ENCODE measurements at places on chromosomes 6 and 20.

- DNase-seq = no peak
These were observed 234.5 kb upstream of the ZNF217 start for GRCh38 chr20:53828088-53828681.

DNA sequence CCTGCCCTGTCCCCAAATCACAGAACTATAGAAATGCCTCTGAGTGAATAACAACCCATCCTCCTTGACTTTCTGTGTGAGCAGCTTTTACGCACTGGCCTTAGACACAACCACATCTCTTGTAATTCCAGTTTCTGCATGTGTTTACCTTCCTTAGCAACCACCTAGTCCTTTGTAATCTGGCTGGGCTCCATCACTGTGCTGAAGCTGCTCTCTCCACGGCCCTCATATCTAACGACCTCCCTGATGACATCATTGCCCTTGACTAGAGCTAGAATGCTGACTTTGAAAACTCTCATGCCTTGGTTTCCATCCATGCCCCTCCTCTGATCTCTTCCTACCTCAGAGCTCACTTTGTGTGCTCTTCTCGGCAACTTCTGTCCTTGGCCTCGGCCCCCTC lies 30.5 kb upstream of the GLP1R start:
- no peak for DNase-seq

- DNase-seq = no peak
These were observed 4.2 kb upstream of the TFAP2A start for GRCh38 chr6:10418862-10419748.

DNA sequence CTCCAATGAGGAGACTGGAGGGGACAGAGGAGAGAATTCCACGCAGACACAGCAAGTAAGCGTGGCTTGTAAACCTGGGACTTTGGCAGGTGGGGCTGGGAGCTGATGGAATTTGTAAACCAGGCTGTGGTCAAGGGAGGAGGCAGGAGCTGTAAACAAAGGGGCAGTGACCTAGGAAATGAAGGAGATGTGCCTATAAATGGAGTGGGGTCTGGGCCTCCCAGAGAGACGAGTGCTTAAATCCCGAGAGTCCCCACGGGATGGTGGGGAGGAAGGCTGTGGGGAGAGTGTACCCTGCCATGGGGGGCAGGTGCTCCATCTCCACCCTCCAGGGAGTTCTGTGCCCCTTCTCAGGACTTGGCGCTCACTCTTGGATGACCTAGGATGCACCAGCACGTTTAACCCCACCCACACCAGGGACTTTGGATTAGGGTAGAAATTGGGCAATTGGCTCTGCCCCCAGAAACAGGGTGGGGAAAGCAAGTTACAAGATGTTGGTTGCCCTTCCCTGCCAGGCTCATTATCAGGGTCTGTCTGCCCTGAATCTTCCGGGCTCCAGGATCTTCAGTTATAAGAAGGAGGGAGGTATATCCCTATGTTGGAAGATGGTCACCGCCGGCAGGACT lies 4.0 kb upstream of the DHX16 start:
- DNase-seq = no peak

DNA sequence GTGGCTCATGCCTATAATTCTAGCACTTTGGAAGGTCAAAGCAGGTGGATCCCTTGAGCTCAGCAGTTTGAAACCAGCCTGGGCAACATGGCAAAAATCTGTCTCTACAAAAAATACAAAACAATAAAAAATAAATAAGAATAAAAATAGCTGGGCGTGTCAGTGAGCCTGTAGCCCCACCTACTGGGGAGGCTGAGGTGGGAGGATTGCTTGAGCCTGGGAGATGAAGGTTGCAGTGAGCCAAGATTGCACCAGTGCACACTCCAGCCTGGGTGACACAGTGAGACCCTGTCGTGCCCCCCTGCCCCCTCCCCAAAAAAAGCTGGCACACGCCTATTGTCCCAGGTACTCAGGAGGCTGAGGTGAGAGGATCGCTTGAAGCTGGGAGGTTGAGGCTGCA lies 35.1 kb upstream of the SRPK1 start:
- no peak for DNase-seq

GRCh38 chr20:50460115-50460607 lies 50.0 kb upstream of the PTPN1 start:
- DNase-seq = no peak

GRCh38 chr6:32865724-32866443 lies 11.9 kb downstream of the PSMB9 start:
- no peak for DNase-seq

GRCh38 chr6:28311139-28311823 lies 24.7 kb downstream of the ZSCAN31 start:
- no peak for DNase-seq

- DNase-seq = no peak
These were observed 245.1 kb downstream of the FOXA2 start for GRCh38 chr20:22339091-22339881.

DNA sequence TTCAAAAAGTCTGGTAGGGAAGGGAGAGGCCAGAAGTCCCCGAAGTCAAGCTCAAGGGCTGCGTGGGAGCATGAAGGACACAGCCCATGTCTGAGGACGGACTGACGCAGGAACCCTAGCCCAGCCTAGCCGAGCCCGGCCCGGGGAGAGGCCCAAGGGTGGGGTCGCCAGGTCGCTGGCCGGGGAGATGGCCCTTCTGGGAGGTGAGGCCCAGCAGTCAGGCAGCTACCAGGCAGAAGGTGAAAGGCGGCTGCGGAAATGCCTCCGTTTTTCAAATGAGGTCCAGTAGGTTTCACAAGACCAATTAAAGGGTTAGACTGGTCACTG lies 44.6 kb downstream of the WDR27 start:
- DNase-seq = no peak

DNA sequence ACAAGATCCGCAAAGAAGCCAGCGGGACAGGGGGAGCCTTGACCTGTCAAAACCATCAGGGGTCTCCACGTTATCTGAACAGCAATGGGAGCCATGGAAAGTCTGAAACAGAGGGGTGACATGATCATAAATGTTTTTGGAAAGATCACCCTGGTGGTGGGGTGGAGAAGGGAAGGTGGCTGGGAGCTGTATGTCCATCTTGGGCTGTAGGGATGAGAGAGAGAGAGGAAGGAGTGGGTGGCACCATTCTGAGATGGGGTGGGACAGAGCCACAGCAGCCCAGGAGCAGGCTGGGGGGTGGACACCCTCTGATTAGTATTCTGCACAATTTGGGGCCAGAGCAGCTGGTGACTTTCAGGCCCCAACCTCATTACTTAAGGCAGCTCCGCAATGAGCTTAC lies 30.1 kb downstream of the ANKRD60 start:
- no peak for DNase-seq

DNA sequence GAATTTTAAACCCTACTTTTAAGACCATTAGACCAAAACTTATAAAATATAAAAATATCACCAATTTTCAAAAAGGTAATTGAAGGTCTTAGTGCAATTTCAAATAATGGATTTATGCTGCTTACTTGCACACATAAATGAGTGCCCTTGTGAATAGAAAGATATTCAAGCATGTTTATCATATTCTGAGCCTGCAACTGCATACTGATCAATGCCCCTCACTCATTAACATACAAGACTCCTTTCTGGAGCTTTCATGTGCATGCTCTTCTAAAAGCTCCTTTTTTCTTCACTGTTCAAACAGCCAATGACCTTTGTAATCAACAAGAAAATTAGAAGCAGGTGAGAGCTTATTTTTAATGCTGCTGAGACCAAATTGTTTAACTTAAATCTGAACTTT lies 1139.3 kb downstream of the HACE1 start:
- no peak for DNase-seq

DNA sequence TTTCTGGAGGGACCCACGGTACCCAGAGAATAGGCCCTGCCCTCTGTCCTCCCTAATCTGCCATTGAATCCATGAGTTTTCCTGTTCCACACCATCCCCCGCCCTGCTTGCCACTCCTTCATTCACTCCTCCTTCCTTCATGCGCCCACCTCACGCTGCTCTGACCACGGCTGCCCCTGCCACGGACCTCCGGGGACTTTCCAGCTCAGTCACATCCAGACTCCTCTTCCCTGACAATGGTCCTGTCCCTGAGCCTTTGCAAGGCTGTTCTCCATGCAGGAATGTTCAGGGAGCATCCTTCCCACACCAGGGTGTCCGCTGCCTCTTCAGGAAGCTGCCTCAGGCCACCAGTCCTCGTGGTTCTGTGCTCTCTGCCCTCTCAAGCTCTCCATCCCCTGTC lies 25.9 kb downstream of the GLP1R start:
- no peak for DNase-seq

- DNase-seq = no peak
These were observed 110.9 kb downstream of the HFE start for GRCh38 chr6:26197933-26198721.

DNA sequence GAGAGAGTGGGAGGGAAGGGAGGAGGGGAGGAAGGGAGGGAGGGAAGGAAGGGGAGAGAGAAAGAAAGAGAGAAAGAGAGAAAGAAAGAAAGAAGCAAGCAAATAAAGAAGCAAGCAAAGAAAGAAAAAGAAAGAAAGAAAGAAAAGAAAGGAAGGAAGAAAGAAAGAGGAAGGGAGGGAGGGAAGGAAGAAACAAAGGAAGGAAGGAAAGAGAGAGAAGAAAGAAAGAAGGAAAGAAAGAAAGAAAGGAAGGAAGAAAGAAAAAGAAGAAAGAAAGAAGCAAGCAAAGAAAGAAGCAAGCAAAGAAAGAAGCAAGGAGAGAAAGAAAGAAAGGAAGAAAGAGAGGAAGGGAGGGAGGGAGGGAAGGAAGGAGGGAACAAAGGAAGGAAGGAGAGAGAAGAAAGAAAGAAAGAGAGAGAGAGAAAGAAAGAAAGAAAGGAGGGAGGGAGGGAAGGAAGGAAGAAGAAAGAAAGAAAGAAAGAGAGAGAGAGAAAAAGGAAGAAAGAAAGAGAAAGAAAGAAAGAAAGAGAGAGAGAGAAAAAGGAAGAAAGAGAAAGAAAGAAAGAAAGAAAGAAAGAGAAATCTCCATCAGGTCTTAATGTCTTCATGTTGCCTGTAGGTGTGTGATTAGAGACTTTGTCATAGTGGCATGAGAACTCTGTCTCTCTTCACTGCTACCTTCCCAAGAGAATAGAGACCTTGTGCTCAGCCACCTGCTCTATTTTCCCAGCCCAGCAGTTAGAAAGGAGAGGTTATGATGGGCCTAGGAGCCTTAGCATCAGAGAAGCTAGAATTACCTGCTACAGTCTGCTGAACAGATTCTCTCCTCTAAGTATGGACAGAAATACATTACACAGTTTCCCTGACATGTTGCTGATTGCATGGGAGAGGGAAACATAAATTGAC lies 5.0 kb downstream of the SEMG1 start:
- DNase-seq = no peak

GRCh38 chr6:149202952-149203351 lies 114.6 kb upstream of the TAB2 start:
- DNase-seq = no peak

DNA sequence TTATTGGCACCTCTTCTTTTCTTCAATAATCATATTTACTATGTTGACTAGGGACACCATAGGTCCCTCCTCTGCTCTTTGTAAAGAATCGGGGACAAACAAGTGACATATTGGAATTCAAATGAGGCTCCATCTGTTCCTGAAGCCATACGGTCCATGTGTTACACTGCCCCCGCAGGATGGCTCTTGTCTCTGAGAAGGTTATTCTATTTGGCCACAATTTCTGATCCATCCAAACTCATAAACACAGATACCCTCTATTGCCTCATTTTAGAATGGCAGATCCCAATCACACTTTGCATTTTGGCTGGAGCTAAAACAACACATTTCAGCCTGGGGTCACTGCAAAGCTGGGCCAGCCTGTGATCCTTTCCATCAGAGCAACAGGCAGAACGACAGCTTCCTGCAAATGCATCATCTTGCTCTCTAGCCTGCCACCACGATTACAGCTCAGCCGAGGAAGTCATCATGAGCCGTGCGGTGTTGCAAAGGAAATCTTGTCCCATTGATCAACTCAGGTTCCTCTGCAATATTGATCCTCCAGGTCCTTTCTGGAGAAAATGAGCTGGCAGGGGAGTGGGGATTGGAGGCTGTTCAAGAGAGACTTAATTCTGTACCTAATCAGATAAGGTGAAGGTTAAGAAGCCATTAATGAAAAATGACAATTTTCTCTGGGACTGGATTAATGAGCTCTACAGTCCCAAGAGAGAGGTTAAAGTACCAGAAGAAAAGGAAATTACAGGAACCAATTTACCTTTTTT lies 73.1 kb downstream of the AGPAT4 start:
- DNase-seq = no peak

DNA sequence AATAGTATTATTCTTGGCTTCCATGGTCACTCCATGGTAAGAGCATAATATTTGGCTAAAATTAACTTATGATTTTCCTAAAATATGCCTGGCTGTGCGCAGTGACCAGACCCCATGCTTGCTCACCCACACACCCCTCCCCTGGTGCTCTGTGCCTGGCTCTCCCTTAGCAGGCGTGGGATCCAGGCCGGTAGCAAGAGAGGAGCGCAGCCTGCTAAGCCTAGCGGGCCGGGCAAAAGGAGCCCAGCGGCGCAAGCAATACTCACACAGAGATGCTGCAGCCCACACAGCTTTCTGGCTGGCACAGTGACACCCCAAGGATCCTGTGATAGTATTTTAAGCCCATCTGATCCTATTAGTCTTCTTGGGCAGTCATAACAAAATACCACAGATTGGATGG lies 79.8 kb upstream of the EYS start:
- DNase-seq = no peak

DNA sequence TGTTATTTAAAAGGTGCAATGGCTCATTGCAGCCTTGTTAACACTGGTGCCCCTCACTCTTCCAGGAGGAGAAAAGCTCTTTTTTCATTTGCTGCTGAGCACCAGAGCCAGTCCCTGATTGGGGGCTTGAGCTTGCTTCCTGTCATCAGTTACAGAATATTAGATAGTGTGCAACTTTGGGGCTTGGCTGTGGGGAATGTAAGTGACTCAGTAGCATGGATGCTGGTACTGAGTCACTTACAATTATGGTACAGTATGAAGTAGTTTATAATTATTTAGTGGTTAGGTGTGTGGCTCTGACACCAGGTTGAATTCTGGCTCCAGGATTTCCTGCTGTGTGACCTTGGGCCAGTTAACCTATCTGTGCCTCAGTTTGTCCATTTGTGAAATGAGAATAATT lies 37.6 kb downstream of the ANKS1A start:
- DNase-seq = no peak

DNA sequence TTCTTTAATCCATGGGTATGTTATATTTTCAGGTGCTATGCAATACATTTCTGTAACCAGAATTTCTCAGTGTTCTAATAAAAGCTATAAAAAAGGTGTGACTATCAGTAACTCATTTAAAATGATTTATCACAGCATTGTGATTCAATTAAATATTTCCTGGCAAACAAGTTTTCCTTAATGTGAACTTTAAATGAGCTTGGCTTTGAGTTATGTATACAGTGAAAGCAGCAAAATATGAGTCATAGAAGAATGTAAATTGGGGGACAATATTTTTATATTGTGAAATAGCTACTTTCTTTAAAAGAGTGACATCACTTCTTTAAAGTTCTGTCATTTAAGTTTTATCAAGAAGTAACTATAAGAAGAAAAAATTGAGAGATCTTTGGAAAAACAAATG lies 484.9 kb upstream of the MAN1A1 start:
- DNase-seq = no peak

DNA sequence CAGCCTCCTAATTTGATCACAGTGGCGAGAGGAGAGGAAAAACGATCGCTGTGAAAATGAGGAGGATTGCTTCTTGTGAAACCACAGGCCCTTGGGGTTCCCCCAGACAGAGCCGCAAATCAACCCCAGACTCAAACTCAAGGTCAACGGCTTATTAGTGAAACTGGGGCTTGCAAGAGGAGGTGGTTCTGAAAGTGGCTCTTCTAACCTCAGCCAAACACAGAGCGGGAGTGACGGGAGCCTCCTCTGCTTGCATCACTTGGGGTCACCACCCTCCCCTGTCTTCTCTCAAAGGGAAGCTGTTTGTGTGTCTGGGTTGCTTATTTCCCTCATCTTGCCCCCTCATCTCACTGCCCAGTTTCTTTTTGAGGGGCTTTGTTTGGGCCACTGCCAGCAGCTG lies 28.7 kb downstream of the SAYSD1 start:
- DNase-seq = no peak
